ENCODE measurements at places on chromosomes 7 and 10.

- no peak for DNase-seq
Measured at GRCh38 chr7:96034940-96035727, 262.8 kb downstream of the DYNC1I1 start.

- no peak for DNase-seq
Measured at GRCh38 chr7:123679614-123680013, 23.9 kb downstream of the LMOD2 start.

GRCh38 chr10:11610826-11611247, 613 bp downstream of the USP6NL start:
- DNase-seq, result no peak

DNA sequence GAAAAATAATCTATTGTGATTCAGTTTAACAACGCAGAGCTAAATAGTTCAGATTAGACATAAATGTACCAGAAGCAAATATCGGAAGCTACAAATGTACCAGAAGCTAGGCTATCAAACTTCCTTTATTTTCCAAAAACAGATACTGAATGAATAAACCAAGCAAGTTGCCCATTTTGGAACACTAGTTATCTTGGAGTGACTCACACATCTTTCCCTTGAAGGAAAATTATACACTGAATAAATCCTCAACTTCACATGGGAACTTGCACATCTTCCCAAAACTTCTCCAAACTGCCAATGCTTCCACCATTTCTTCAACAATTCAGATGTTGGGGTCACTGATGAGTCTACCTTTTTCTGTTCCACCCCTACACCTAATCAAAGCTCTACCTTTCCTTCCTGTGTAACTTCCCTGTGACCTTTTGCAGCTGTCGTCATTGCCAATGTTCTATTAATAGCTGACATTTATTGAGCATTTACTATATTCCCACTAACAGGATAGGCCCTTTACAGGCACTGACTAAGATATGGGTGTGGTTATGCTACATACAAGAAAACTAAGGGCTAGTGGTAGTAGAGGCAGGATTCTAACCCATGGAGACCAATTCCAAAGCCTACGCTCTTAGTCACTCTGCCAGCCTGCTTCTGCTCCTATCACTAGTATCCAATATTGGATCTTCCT, 22.7 kb downstream of the RELN start:
- no peak for DNase-seq

GRCh38 chr7:17593819-17594419, 295.5 kb downstream of the AHR start:
- DNase-seq, result no peak

GRCh38 chr10:115790220-115790619, 482.8 kb downstream of the GFRA1 start:
- no peak for DNase-seq

DNA sequence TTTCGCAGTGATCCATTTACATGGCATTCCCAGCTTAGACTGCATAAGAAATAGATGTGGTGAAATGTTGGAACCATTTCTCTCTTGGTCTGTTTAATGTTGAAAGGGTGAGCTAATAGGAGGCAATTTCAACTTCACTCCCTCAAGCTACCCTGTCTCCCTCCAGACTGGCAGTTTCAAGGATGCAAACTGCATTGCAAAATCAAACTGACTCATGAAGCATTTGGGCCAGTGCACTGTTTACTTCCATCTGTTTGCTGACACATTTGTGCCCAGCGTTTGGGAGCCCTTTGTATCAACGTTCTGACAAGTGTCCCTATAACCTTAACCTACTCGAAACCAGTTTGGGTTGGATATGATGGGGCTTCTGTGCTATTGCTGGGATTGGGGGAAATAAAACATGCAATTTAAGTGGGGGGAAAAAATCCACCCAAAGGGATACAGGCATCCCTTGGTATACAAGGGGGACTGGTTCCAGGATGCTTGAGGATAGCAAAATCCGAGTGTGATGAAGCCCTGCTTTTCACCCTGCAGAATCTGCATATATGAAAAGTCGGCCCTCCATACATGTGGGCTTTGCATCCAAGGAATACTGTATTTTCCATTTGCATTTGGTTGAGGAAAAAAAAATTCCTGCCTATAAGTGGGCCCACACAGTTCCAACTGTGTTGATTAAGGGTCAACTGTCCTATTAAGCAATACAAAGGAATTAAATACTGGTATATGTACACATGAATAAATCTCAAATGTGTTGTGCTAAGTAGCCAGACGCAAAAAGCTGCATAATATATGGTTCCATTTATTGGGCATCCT, 15.6 kb downstream of the RHEB start:
- no peak for DNase-seq

DNA sequence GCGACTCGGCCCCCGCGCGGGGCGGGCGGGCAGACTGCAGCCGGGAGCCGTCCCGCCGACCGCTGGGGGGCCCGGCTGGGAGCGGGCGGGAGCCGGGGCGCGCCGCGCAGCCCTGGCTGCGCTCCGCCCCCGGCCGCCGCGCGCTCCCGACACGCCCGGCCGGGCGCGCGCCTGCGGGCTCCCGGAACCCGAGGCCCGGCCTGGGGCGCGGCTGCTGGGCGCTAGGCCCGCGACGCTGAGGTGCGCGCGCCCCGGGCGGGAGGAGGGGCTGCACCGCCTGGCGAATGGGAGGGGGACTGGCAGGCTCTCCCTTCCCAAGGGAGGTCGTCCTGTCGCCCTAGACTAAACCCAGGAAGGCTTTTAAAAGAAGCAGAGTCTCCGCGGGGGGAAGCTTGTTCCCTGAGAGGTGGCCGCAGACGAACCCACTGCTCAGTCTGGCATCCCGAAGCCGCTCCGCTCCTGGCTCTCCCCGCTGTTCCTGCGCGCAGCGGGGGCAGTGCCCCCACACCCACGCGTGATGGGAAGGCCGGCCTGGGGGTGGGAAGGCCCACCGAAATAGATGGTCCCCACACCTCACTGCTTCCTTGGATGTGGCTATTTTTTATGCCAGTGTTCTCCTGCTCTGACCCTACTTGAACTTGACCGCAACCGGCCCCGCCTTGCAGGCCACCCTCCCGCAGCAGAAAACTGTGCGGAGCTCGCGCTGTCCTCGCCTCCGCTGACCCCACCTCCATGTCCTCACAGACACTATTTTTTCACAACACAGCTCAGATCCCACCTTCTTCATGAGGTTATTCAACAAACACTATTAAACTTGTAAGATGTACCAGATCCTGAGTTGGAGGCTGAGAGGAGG, at the start of gene VOPP1:
VOPP1 (minus strand) TSS at position 125 of the 856 bp plus-strand sequence. CDS start 178 bp downstream, outside the sequence.
- DNase-seq, result peak; percentile 24

DNA sequence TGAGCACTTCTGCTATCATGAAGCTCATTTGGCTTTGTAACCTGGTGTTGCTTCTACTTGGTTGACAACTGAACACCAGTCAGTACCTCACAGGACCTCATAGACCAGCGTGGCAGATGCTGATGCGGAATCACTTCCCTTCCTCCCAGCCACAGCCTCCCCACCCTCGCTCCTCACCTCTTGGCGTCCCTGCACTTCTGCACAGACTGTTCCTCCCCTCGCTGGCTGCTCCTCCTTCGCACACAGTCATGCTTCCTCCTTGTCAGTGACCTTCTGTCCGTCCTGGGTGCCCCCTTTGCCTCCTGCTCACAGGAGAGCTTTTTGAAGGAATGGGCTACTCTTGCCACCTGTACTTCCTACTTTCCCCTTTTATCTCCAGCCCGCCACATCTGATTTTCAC, 61.4 kb upstream of the CTBP2 start:
- DNase-seq, result no peak

DNA sequence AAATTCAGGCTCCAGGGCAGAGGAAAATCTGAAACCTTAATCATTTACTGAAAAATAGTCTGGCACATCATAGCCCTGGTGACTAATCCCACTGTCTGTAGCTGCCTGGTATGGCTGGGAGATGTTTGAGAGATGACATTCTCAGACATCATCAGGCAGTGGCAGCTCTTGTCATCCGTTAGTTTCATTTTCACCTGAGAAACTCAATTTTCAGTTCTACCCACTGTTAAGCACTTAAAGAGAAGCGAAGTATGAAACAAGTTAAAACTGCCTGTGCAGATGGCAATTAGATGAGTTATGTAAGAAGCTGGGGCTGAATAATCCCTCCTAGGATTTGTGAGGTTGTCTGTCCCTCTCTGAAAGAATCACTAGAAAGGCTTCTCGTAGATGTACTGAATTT, 150.2 kb downstream of the NSUN6 start:
- no peak for DNase-seq

GRCh38 chr7:30589111-30589510, 5.6 kb upstream of the GARS1 start:
- DNase-seq, result no peak

GRCh38 chr10:4483811-4484210, 342.2 kb upstream of the AKR1E2 start:
- DNase-seq, result no peak

DNA sequence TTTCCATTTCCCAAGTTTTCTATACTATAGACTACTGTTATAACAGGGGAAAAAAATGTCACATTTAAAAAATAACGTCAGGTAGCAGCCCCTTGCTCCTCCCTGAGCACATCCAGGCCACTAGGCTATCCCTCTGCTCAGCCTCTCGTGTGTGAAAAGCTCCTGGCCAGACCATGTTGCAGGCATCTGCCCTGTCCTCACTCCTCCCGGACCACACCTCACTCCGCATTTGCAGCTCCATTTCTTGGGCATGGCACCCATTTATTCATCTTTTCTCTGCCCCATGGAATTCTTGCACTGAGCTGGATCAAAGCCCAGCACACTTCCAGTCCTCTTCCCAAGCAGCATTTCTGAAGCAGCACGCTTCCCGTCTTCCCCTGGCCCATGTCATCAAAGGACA, 1.4 kb upstream of the GDF2 start:
- DNase-seq, result no peak

- DNase-seq, result no peak
Measured at GRCh38 chr7:155532792-155533119, 13.6 kb downstream of the CNPY1 start.

- DNase-seq, result no peak
Measured at GRCh38 chr10:96422525-96422924, 63.7 kb upstream of the OPALIN start.

DNA sequence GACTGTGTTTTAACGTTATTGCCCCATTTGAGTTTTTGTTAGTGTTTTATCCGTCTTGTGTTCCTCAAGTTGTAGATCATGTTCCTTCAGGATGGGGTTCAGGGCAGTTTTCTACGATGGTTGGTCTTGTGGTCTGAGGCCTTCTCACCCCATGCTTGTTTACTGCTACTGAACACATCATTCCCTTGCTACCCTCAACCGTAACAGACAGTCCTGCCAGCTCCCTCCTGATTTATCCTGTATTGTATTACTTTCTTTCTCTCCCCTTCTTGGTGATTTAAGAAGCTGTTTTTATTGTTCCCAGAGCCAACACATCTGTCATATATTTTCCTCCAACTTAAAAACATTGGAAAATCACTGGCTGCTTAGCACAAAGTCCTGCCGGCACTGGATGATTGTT, 719.8 kb downstream of the INHBA start:
- no peak for DNase-seq

DNA sequence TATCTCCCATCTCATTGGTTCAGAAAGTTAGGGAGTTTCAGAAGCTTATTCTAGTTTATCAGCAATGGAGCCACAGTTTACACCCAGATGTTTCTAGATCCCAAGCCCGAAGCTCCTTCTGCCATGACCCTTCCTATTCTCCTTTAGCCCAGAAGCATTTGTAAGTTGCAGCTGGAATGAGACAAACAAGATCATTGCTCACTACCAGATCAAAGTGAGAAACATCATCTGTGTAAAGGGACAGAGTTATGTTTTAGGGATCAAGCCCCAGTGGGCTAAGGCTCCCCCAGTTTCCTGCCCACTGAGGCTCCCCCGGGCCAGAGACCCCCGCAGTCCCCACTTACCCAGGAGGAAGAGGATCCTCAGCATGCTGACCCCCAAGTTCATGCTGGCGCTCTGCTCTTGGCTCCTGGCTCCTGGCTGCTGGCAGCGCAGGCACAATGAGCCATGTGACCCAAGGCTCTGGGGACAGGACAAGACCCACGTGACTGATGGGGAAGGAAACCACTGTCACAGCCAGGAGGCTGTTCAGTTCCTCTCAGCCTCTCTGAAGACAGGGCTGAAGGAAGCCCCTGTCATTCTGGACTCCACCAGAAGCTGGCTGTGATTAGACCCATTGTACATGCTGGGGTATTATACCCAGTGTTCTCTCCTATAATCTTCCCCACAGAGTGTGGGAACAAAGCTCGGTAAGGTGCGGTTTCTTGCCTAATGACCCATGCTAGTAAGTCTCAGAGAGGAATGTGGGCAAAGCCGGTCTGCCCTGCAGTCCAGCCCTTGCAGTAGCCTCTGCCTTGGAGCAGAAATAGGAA, at the start of gene TMEM273:
TMEM273 (minus strand) TSS at position 442 of the 812 bp plus-strand sequence; CDS start at position 387, 55 bp downstream.
- DNase-seq, result no peak
